ENCODE measurements at places on chromosomes 4 and X. TPM values are rescaled to one million over a fixed set of nuclear protein-coding genes. Genes with fewer than 3 reads are reported as not detected.

Gene SPANXA2
- not detected for total RNA-seq

Gene F11
- not detected for total RNA-seq

Gene GSX2
- not detected for total RNA-seq

Gene HSFX2
- total RNA-seq: not detected

All from renal cortical epithelial cell (primary cell).